NCI-H510A (cell line): ENCODE measurements at places on chromosomes 1 and 21.

GRCh38 chr1:244640917-244641316, 12.0 kb upstream of the DESI2 start:
- DNase-seq: no peak

DNA sequence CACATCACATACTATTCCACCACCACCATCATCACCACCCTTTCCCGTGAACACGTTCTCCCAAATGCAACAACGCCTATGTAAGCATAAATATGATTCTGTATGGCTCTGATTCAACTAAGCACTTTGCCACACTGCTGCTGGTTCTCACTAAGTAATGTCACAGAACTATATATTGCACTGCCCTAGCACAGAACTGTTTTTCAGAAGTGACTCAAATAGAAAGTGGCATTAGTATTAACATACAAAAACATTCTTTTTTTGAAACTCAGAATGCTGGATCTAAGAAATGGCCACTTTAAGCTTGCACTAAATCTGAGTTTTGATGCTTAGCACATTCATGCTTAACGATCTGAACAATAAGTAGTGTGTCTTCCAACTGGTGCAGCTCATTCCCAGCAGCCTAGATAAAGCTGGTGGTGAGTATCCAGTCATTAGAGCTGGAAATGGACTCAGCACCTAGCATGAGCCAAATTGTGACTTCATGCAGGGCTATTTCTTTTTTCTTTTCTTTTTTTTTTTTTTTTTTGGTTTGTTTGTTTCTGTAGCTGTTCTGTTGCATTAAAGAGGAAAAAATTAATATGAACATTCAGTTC, 46.2 kb upstream of the ZC3H11B start:
- DNase-seq: no peak

- DNase-seq: peak; percentile 72
These were observed at the start of gene SV2A for GRCh38 chr1:149917571-149918144. TSS of gene SV2A (minus strand) at chr1:149917844. CDS start at chr1:149913840, 4,004 bp downstream.

- peak; percentile 29 for DNase-seq
These were observed 28.1 kb downstream of the SLC5A9 start for GRCh38 chr1:48250572-48250971.

DNA sequence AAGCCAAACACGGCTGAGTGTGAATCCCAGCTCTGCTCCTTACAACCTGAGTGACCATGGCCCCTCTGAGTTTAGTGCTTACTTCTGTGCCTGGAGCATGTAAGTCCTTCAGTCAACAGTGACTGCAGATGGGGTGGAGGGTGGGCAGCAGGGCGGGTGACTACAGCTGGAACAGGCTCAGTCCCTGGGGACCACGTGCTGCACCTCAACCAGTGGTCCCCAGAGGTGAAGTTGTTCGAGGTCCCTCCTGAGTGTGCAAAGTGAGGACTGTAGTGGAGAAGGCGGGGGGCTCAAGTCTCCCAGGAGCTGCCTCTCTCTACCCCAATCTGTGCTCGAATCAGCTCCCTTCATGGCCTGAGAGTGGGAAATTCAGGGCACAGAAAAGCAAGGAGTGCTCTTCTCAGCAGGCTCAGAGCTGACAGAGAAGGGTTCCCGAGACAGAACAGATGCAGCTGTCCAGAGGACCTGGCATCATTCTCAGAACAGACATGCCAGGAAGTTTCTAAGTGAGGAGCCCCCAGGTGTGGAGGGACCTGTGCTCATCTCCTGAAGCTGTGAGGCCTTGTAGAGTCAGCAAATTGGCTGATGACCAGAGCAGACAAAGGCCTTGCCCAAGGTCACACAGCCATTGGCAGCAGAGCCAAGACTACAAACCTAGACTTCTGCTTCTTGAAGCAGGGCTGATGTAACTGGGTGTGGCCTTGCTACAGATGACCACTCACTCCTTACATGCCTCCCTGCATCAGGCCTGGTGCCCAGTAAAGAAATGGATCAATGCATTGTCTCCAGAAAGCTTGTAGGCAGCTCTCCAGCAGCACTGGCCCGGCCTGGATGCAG, 61.7 kb upstream of the EDN2 start:
- no peak for DNase-seq

- DNase-seq: no peak
These were observed 181.6 kb downstream of the NEGR1 start for GRCh38 chr1:72100771-72101170.

- peak; percentile 62 for DNase-seq
These were observed 125.2 kb upstream of the DPYD start for GRCh38 chr1:98045767-98046641.

DNA sequence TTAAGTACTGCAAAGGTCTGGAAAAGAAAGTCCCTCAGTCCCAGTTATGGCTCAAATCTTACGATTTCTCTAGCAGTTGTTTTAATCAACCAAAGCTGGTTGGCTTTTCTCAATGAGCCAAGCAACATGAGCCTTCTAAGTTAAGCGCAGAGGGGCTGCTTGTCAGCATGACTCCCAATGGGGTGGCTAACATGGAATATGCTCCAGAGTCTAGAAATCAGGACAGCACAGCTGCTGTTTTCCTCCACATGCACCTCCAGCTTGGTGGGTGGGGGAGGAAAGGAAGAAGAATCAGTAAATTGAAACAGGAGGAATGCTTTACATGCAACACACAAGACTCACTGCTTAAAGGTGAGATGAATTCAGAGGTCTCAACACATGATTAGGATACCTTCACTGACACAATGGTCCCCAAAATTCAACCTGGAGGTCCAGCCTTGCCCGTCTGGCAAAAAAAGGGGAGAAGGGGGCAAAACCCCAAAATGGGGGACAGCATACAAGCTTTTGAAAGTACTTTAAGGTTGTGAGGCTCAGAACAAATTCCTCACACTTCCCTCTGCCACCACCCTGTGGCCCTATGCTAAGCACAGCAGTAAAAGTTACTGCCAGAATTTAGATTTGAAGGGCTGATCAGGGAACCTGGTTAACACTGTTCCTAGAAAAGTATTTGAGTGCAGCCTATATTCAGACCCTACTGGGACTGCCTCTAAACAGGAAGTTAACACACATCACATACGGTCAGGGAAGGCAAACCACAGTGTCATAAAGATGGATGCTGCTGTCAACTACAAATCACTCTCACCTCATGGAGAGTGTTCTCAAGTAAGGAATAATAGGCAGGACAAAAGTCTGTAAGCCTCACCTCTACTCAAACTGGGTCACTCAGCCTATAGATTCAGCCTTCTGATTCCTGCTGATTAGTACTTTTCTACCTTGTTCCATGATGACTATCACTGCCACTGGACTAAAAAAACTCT, 2.6 kb downstream of the GATAD2B start:
- DNase-seq: no peak

DNA sequence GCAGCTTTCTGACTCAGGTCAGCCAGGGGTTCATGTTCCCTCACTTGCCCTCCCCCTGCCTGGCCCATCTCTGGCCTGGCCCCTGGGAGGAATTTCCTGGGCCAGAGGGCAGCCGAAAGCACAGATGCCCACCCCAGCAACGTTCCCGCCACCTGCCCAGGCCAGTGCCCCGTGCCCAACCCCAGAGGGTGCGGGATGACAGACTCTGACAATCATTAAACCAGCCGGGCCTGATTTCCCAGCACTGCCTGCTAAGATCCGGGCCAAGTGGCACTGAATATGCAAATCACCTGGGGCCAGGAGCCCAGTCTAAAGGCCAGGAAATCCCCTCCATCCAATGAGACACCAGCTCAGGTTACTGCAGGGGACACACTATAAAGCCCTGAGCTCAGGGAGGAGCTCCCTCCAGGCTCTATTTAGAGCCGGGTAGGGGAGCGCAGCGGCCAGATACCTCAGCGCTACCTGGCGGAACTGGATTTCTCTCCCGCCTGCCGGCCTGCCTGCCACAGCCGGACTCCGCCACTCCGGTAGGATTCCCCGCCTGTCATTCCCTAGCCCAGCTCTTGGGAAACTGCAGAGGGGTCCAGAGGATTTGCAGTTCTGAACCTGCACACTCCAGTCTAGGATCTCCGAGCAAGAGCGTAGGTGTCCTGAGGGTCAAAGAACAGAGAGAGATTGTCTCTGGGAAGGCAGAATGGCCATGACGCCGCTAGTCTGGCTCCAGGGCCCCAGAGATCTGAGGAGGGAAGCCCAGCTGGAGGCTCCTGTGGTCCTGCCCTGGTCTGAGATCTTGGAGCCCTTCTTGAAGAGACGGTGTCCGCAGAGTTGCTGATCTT, at the start of gene ELF3:
ELF3 (plus strand) TSS at position 408 of the 836 bp plus-strand sequence. CDS start 550 bp downstream, outside the sequence.
- peak; percentile 95 for DNase-seq

GRCh38 chr1:180244840-180245239, 14.8 kb downstream of the LHX4 start:
- no peak for DNase-seq

- no peak for DNase-seq
These were observed 33.2 kb downstream of the HSD3B2 start for GRCh38 chr1:119448127-119448511.

DNA sequence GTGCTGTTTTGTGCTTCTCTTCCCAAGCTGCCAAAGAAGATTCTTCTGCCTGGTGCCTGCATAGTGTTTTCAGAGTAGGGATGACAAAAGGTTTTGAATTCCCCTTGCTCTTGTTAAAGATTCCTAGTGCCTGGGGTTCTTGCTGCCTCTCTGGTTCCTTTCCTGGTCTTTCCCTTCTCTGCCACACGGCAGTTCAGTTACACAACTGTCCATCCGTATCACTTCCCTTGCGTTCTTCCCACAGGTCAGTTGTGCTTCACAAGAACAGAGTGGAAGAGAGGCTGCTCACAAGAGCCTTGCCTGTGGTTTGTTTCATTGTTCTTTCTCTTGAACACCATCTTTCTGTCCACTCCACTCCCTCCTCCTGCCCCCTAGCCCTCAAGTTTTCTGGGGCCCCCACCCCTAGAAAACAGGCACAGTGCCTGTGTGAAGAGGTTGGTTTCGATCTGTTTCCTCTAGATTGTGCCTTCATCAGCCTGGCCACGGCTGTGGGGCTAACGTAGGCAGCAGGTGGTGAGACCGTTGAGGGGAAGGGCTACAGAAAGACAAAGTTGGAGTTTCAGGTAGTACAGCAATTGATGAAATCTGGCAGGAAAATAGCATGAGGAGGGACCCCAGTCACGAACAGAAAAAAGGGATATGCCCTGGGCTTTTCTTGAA, 5.8 kb downstream of the VASH2 start:
- DNase-seq: no peak

DNA sequence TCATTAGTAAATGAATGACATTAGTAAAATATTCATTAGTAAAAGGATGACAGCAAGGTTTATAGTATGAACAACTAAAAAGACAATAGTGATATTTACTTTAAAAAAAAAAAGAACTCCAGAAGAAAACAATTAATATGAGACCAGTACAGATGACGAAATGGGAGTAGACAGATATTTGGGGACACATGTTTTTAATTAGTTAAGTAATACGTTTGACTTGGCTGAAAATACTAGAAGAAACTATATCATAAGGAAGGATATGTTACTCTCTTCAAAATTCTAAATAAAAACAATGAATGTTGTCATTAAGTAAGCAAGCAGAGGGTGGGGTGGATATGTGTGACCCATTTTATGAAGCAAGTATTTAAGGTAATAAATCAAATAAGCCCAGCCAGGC, 61.9 kb downstream of the GPATCH2 start:
- DNase-seq: no peak

DNA sequence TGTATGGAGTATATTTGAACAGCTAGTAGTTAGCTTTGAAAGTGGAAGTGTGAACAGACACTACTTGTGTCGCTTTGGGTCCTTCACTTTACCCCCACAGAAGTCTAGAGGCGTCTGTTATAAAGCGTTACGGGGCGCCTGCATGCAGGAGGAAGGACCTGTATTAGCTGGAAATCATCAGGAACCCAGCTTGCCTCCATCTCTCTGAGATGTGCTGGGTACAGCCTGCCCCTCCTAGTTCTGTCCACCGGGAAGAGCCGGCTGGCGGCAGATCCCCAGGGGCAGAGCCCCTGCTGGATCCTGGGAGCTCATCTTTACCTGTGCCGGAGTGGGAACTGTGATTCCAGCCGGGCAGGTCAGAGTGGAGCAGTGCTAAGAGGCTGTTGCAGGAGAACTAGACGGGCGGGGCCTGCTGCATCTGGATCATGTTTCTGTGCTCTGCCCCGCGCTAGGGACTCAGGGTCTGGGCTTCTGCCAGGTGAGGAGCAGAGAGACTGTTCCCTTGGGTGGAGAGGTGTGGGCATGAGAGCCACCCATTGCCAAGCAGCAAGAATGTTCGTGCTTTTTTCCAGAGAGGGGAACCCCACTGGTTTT, 22.3 kb upstream of the SPSB1 start:
- DNase-seq: peak; percentile 98

- DNase-seq: no peak
These were observed 128.2 kb downstream of the ATP5PO start for GRCh38 chr21:33787431-33787830.

DNA sequence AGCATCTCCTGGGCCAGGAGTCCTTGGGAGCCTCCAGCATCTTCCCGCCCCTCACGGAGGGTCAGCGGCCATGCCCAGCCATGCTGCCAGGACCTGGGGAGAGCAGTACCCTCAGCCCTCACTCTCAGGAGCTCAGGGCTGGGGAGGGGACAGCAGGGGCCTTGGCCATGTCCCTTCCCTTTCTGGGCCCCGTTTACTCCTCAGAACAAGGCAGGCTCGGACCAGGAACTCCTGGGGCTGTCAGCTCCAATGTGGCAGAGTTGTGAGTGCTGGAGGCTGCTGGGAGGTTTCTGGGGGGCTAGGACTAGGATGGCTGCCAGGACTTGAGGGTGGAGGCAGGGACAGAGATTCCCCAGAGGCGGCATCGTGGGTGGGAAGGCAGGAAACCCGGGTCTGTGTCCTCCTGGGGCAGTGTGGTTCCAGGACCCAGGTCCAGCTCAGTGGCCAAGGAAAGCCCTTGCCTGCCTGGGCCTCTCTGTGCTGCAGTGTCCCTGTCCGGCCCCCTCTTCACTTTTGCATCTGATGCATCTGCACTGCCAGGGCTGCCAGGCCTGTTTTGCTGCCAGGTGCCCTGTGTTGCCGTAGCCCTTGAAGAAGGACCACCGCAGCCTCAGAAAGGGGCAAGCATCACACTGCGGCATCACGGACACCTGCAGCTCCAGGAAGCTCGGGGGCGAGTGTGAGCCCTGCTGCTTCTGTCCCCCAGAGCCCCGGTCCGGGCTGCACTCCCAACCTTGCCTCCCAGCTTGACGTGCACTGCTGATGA, 223.9 kb downstream of the CAMTA1 start:
- DNase-seq: no peak

DNA sequence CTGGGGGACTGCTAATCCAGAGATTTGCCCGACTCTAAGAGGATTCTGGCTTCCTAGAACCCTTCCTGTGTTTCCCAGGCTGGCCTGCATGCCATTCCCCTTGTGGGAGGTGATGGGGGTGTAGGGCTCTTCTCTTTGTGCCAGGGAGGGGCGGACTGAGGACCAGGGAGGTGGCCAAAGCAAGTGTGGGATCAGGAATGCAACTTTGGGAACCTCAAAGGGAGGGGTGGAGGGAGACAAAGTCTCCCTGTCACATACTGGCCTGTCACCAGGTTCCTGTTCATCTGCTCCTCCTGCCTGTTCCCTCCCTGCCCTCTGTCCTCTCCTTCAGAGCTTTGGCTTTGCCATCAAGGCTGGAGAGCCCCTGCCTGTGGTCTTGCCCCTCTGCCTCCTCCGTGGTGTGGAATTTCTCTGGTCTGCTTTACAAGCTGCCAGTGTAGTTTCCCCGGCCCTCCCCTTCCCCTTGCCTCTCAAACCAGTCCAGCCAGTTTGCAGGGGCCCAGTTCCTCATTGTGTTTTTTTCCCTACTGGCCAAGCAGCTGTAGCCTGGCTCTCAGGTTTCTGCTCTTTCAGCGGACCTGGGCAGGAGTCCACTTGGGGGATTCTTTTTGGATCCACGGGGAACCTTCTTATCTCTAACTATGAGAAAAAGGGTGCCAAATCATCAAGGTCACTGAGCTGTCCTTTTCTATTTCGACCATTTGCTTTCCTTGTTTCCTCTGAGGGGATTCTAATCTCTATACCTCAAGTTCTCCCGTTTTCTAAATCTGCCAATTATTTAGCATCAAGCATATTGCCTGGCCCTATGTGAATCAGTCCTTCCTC, 1.8 kb downstream of the CGN start:
- DNase-seq: peak; percentile 82
